Tongue (tissue), 3 donors: ENCODE measurements at places on chromosomes 12 and 14. TPM values are rescaled to one million over a fixed set of nuclear protein-coding genes. Genes with fewer than 3 reads are reported as not detected.

TEX52 gene
- total RNA-seq: not detected

A2ML1 gene
- 44.0 TPM for total RNA-seq

EGLN3 gene
- 76.5 TPM for total RNA-seq

SSPN gene
- total RNA-seq: 177 TPM

LUM gene
- 449 TPM for total RNA-seq

KCNH5 gene
- 0.21 TPM for total RNA-seq

CCDC88C gene
- 29.8 TPM for total RNA-seq

AMN gene
- 2.1 TPM for total RNA-seq

PPM1H gene
- 4.5 TPM for total RNA-seq

MYO1H gene
- 0.51 TPM for total RNA-seq

OAS1 gene
- total RNA-seq: 7.8 TPM

CLEC1B gene
- not detected for total RNA-seq

IGFBP6 gene
- 251 TPM for total RNA-seq

ABCD2 gene
- total RNA-seq: 0.21 TPM

HOXC12 gene
- total RNA-seq: not detected

CRACR2A gene
- 5.1 TPM for total RNA-seq

COX8C gene
- not detected for total RNA-seq

DNA sequence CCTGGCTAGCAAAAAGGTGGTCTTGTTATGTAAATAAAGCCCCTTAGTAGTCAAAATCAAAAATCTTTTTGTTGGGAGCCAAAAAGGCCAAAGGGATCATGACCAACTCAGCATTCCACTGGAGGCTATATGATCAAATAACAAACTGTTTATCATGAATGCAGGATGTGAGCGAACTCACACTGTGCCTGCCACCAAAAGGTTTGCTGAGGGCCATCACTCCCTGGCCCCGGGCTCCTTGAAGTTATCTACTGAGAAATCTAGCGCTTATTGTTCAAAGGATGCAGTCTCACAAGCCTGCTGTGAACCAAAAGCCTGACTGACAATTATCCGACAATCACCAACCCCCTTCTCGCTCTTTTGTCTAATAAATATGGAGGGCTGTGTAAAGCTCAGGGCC, 107.2 kb upstream of the DDHD1 start:
- DNase-seq: no peak

DNA sequence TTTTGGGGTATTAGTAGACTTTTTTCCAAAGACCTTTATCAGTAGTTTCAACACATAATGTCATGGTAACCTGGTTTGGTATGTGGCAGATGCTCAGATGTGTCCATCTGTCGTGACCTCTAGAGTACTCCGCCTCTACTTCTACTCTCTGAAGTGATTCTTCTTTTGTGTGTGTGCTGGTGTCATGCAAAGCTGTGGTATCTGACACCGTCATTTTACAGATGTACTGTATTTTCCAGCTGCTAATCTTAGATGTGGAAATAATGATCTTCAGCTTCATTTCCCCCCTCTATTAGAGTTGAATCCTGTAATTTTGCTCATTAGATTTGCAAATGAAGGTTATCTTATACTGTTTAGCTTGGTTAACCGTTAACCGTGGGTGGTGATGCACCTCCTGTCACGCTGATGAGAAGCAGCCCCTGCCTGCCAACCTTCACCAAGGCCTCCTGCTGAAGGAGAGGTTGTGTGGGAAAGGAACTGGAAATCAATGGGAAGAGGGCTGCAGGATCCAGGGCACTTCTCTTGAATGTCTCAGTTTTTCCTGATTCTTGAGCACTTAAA, 222.4 kb upstream of the AMIGO2 start:
- no peak for DNase-seq

GRCh38 chr14:49545071-49545470, 41.1 kb downstream of the RPS29 start:
- DNase-seq: no peak

GRCh38 chr14:56211084-56211483, 92.9 kb downstream of the PELI2 start:
- no peak for DNase-seq

GRCh38 chr12:116881325-116881876, at the start of gene HRK:
HRK (minus strand) TSS chr12:116881441; CDS start chr12:116881307, 134 bp downstream.
- peak; percentile 49 for DNase-seq

GRCh38 chr14:90263748-90264449, 7.5 kb downstream of the PSMC1 start:
- DNase-seq: no peak

DNA sequence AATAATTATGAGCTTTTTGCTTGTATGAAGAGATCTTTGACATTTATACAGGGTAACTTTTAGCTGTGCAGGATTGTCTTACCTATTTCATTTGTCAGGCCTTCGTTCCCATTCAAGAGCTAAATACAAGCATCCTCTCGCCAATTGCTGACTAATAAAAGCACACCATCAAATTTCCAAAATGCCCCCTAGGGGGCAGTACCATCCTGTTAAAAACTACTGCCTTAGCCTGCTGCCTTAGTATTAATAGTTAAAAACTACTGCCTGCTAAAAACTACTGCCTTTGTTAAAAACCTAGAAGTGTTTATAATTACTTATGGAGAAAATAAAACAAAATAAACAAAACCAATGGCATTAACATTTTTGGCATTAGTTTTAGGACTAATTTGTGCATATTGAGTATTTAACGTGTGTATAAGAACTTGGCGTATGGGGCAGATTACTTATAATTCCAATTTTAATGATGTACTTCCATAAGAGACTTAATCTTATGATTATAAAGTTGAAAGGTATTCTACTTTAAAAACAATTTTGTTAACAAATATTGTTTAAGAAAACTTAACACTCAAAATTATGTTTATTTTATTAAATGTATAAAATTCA, 3.0 kb upstream of the IFI27L2 start:
- DNase-seq: peak; percentile 86

GRCh38 chr12:3032770-3033538, 44.2 kb upstream of the TSPAN9 start:
- peak; percentile 83 for DNase-seq

GRCh38 chr12:20624718-20625117, 70.4 kb upstream of the SLCO1C1 start:
- peak; percentile 50 for DNase-seq

- DNase-seq: no peak
Observed at GRCh38 chr12:104360157-104360556, 56.6 kb downstream of the EID3 start.

DNA sequence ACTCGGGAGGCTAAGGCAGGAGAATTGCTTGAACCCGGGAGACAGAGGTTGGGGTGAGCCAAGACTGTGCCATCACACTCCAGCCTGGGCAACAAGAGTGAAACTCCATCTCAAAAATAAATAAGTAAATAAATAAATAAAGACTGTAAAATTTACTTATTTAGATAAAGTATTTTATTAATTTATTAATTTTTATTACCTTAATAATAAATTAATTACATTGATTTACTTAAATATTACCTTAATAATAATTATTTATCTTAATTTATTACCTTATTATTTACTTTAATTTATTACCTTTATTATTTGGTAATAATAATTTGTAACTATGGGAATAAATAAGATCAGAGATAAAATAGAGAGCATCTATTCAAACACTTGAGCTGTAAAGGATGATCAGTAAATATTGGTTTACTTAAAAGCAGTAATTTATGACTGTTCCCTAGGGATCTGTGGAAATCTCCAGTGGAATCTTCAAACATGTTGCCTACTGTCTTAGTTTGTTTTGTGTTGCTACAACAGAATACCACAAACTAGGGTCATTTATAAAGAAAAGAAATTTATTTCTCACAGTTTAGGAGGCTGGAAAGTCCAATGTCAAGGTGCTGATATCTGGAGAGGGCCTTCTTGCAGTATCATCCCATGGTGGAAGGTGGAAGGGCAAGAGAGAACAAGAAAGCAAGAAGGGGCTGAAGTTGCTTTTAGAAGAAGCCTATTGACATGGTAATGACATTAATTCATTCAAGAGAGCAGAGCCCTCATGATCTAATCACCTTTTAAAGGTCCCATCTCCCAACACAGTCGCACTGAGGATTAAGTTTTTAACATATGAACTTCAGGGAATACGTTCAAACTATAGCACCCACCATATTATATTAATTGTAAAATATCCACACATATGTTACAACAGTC, 37.1 kb downstream of the SOCS2 start:
- DNase-seq: no peak

DNA sequence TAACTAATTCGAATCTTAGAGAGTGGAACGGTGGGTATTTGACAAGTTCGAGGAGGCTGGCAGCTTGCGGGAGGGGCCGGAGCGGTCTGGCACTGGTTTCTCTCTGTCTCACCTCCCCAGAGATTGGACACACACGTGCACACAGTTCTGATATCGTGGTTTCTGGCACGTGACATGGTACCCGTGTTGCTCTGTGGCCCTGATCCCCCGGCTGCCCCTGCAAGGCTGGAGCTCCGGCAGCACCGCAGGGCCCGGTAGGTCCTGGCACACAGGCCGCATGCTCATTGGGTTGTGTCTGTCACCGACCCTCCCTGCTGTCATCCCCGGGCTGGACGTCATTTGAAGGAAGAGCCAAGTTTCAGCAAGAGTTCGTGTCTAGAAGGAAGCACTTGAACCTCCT, 82.7 kb downstream of the PPP2R5C start:
- DNase-seq: no peak

DNA sequence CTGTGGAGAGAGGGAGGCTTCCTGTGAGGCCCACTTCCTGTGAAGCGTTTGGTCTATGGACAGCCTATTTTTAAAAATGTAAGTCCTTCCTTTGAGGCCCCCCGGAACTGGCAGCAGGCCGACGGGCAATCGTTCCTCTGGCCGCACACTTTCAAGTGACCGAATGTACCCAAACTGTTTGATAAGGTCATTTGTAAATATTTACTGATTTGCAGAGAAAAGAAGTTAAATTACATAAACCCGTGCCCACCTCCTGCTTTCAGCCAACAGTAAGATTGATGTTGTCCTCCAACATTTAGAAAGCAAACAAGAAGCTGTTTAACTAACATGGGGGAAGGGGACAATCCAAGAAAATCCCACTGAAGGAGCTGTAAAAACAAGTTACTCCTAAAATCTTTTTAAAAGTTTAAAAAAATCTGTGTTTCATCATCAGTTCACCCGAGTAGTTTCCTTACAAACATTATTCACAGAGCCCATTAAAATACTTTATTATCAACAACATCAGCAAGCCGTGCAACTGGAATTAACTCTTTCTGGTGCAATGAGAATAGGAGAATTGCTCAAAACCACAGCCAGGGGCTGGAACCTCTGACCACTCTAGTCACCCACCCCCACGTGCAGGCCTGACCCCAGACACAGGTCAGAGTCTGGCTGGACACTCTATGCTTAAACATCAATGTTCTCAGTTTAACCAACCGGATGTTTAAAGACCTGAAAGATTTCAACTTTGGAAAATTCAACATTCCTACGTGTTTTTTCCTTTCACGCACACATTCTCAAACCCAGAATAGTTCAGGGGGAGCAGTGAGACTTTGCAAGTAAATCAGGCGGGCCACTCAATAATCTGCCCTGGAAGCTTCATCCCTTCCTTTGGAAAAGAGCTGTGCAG, 65.3 kb downstream of the FOXN3 start:
- peak; percentile 81 for DNase-seq

DNA sequence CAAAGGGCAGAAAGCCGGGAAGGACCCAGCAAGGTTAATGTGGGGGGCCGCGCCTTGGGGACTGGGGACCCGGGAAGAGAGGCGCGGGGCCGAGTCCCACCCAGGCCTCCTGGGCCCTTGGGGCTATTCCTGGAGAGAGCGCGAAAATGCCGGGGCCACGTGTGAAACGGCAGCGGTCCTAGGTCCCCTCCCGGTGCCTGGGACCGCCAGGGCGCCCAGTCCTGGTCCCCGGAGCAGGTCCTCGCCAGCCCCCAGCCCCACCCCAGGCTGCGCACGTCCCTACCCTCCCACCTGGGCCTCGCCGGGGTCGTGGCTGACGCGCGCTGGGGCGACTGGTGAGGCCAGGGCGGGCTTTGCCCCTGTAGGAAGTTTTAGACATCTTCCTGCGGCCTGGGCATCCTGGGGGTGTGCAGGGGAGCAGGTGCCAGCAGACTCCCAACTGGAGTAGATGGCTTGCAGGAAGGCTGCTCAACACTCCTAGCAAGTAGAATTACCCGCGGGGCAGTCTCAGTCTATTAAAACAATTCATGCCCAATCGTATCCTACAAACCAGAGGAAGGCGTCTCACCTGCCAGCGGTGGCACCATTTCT, 708 bp downstream of the FAR2 start:
- no peak for DNase-seq

GRCh38 chr14:65920996-65921395, 508.5 kb downstream of the FUT8 start:
- no peak for DNase-seq

GRCh38 chr14:100534528-100535286, 52.5 kb downstream of the BEGAIN start:
- DNase-seq: no peak

DNA sequence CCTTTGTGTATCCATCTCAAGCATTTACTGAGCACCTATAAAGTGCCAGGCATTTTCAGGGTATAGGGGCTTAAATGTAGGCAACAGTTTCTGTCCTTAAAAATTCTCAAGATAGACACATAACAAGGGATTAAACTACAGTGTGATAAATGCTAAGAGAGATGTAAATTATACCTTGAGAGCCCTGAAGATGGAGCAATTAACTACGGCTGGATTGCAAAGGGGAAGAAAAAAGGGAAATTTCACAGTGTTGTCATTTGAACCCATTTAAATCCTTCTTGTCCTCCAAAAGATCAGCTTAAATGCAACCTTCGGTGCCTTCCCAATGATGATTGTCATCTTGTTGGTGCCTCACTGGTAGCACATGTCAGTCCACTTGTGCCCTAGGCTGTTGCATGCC, 11.5 kb upstream of the IL26 start:
- no peak for DNase-seq

GRCh38 chr14:100994756-100995330, 91.3 kb upstream of the RTL1 start:
- no peak for DNase-seq

DNA sequence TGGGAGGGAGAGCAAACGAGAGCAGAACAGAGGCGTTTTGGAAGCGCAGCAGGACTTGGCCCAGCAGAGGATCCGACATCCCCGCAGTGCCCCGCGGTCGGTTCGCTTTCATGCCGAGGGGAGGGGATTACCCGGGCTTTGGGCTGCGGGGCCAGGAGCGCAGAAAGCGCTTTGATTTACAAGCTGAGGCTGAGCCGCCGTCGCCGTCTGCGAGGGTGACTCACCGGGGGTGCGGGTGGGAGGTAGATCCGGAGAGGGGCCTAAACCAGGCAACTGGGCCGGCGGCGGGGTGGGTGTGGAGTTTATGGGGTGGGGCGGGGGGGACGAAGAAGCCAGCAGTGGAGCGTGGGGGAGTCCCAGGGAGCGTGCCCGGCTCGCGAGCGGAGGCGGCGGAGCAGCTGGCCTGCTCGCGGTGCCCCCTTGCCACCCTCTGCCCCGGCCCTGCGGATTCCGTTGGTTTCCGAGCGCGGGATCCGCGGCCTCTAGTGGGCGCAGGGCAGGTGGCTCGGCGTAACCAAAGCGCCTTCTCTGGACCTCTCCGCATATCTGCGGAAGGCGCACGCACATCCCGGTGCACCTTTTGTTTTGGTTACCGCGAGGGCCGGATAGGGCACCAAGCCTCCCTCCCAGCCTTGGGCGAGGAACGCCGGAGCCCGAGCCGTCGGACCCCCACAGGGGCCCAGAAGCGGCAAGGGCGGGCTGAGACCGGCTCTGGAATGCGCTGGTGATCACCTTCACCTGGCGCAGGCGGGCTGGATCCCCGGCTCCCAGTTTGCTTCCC, 2.6 kb downstream of the SIX4 start:
- peak; percentile 73 for DNase-seq

GRCh38 chr14:101774814-101775213, 13.3 kb downstream of the PPP2R5C start:
- DNase-seq: peak; percentile 38

GRCh38 chr12:123076604-123077297, 74.1 kb downstream of the PITPNM2 start:
- no peak for DNase-seq
